ENCODE measurements at places on chromosomes 2 and 18.

DNA sequence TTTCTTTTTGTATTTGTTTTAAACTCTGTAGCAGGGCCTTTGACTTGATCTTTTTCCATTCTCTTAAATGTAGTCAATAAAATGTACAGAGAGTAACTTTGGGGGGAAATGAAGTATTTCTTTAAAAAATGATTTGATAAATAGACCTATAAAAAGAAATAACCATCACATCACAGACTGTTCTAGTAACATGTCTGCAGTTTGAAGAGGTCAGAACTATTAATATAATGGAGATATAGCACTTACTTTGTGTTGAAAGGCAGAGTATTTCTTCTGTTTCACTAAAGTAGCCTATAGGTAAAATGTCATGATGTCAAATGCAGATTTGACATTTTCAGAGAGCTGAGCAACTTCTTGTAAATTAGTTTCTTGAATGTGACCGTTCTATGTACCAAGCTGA is 55.7 kb upstream of the FAM237A start:
- DNase-seq = no peak

DNA sequence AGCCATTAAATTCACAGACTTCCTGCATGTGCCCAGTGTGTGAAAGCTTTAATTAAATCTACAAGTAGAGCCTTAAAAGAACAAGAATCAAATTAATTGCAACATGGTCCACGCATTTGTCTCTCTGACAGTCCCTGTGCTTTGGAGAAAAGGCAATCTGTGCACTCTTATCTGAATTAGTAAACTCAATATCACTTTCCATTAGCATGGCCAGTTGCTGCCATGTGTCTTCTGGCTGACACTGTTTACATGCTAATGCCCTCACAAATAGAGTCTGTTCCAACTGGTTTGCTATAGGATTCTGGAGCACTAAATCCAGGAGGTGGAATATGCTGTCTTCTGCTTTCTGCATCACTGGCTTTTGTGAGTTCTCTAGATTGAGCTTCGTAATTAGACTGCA is 434.5 kb upstream of the RAB12 start:
- no peak for DNase-seq

- DNase-seq = no peak
These were observed 34.5 kb downstream of the RBFA start for GRCh38 chr18:80068571-80069272.

- DNase-seq = peak; percentile 96
These were observed 4.4 kb downstream of the ACTR3 start for GRCh38 chr2:113894156-113894743.

DNA sequence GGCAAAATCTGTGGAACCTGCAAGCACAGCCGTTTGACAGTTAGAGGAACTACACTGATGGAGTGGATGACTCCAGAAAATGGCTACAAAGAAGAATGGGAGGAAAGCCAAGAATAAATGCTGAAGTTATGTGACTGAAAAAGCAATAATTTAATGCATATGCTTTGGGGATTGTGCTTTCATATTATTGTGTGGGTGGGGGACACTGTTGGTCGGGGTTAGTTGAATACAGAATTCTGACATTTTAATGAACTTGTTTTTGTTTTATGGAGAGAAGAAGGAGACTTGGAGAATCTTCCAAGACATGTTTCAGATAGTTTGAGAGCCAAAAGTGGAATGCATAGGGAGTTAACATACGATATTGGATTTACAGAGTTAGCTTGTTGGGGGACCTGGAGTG is 68.5 kb downstream of the NRP2 start:
- DNase-seq = no peak

GRCh38 chr2:147430408-147430807 is 414.4 kb upstream of the ACVR2A start:
- DNase-seq = no peak

DNA sequence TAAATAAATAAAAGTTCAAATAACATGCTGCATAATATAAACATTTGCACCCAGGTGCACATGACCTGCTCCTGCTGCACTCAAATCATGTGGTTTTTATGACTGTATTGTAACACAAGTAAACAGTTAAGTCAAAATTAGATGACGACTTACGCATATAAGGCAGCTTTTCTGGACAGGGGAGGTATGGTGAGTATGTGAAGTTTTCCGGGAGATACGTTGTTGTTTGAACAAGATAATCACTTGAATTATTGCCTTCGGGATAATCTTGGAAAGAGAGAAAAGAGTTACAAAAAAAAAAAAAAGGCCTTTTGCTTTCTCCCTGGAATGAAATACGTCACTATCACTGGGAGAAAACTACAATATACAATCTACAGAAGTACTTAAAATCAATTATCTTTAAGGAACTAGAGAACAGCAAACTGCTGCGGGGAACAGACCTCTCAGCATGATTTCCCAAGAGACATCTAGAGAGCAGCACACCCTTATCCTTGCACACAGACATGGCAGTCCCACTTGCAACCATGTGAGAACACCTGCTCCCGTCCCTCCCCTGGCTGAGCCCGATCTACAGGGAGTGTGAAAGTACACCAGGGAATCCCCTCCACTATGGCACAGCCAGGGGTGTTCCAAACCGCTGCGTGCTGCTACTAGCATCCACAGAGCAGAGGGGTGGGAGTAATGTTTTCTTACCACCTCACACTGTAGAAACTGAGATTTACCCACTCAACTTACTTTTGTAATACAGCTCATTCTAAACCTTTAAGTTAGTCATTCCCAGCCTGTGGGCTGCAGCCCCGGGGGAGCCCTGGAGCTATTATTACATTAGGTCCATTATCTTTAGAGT is 26.3 kb downstream of the B4GALT6 start:
- DNase-seq = no peak

DNA sequence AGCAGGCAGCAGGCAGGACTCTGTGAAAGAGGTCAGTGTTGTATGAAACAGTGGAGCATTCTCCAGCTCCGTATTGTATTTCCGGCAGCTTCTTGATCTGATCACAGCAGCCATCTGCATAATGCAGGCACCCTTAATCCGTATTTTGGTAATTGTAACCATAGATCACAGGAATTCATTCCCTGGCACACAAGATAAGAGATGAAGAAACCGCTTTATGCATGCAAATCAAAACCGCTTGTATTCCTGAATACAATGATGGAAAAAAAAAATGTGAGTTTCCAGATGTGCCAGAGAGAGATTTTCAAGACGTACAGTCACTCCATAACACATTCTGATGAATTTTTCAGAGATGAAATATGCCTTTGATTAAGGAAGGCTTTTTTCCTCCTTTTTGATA is 221.3 kb downstream of the ACKR3 start:
- no peak for DNase-seq

DNA sequence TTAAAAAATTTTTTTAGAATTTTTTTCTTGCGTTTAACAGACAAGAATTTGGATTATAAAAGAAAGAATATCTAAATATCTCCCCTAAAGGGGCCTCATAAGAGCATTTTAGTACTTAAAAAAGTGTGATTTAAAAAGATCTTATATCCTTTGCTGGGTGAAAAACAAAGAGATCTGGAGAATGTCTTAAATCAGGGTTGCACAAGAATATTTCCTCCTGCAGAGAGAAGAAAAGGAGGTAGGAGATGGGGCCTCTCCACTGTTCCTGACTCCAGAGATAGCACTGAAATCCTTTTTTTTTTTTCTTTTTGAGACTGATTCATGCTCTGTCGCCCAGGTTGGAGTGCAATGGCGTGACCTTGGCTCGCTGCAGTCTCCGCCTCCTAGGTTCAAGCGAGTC is 68.5 kb upstream of the OSR1 start:
- peak; percentile 51 for DNase-seq

- DNase-seq = no peak
These were observed 55.7 kb downstream of the ARHGEF33 start for GRCh38 chr2:38945372-38945771.

GRCh38 chr18:56083523-56084287 is 495.7 kb upstream of the TCF4 start:
- no peak for DNase-seq

- DNase-seq = no peak
These were observed 51.3 kb downstream of the USP34 start for GRCh38 chr2:61419570-61419969.

DNA sequence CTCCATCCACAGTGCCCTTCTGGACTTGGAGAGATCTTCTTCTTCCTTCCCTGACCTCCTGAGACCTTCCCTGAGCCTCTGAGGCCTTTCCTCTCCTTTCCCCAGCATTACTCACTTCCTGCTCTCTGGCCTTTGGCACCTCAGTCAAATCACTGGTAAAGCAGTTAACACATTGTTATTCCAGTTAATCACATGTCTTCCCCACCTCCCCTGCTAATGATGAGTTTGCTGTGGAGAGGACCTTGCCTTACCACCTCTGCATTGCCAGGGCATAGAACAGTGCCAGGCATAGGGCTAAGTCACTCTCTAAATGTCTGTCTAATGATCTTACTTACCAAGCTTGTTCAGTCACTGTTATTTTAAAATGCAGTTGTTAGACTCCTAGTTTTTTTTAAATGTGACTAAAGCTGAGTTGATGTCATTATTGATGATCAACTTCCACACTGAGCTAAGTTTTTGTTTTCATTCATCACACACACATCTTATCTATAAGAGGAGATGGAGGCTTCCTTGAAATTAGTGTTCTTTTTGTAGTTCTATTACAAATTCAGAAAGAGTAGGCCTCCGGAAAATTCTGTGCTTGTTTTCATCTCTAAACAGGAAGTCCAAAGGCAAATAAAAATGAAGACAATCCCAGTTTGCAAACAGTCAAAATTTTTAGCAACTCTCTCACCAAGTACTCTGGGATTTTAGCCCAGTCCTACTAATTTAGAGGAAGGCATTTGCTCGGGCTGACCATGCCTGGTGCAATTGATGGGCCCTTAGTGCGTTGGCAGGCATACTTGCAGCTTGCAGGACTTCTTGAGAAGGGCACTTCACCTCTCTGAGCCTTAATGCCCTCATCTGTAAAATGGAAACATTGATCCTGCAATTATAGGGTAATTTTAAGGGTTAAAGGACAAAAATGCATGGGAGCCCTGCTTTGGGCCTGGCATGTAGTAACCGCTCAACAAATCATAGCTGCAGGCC is 113.7 kb upstream of the SPRED2 start:
- DNase-seq = peak; percentile 13

DNA sequence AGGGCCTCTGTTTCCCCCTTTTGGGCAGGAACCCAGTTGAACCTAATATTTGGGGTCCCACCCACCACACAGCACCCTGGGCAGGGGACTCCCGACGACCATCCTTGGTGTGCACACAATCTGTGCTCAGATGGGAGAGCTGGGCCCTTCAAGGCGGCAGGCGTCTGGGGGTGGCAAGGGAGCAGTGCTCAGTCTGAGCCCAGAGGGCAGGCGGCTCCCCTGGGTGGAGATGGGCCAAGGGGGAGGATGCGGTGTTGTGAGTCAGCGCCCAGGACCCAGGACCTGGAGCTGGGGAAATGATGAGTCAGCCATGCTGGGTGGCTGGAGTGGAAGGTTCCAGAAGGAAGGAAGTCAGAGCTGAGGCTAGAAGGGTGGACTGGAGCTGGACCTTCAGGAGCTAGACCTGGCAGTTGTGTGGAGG is 3.8 kb downstream of the PROM2 start:
- DNase-seq = peak; percentile 62

GRCh38 chr2:39603436-39603835 is 62.3 kb upstream of the TMEM178A start:
- peak; percentile 90 for DNase-seq

DNA sequence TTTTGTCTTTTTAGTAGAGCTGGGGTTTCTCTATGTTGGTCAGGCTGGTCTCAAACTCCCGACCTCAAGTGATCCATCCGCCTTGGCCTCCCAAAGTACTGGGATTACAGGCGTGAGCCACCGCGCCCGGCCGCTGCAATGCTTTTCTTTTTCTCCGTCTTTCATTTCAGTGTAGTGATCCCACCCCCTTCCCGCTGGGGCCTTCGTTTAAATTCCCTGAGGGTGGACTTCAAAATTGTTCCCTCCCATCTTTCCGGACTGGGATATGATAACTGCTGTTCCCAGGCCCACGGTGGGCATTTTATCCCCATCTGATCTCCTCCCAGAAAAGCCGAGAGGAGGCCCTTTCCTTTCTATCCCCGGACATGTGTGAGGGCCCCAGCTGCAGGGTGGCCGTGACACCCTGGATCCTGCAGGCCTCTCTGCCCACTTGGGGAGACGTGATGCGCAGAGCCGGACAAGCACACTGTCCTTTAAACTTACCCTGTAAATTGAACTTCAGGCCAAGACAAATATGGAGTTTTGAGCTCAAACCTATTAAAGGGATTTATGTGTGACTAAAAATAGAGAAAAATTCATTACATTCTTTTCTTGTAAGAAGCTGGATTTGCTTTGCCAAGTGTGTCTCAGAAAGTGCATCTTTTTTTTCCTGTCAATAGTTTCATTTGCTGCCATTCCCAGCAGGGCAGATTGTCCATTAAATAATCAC is 54.5 kb upstream of the AFF3 start:
- DNase-seq = no peak

DNA sequence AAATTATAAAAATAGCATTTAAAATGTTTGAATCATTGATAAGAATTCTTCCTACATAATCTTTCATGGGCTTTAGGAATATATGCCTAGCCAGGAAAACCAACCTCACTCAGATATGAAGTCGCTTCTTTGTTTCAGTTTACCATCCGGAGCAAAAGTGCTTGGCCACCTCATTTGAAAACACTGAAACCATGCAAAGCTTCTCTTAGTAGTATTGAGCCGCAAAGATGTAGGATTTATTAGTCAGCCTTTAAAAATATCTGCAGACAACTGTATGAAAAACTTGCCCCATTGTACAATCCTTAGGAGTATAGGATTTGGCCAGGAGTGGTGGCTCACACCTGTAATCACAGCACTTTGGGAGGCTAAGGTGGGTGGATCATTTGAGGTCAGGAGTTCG is 24.3 kb upstream of the GPD2 start:
- DNase-seq = no peak

GRCh38 chr2:234341306-234341985 is 155.4 kb downstream of the ARL4C start:
- no peak for DNase-seq

- DNase-seq = peak; percentile 20
These were observed 35.0 kb upstream of the IL1R2 start for GRCh38 chr2:101956465-101957438.

DNA sequence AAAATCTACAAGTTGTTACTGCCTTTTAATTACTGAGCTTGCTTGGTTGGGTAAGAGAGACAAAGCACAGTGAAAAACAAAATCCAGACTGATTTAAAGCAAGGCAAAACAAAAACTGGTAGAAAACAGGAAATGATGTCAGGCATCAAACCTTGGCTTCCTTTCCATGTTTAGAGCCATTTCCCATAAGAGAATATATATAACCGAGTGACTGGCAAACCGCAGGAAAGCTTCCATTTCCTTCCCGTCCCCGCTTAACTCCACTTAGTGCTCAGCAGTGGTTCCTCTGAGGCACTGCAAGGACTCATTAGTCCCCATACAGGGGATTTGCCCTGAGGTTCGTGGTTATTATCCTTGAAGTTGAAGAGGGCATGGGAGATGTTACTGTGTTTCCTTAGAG is 446.3 kb downstream of the LPIN1 start:
- DNase-seq = peak; percentile 46

- no peak for DNase-seq
These were observed 439.0 kb downstream of the FBXO15 start for GRCh38 chr18:73708591-73708990.

Data from fibroblast of pulmonary artery (primary cell).